PC-9 (cell line): ENCODE measurements at places on chromosomes 2 and 18.

DNA sequence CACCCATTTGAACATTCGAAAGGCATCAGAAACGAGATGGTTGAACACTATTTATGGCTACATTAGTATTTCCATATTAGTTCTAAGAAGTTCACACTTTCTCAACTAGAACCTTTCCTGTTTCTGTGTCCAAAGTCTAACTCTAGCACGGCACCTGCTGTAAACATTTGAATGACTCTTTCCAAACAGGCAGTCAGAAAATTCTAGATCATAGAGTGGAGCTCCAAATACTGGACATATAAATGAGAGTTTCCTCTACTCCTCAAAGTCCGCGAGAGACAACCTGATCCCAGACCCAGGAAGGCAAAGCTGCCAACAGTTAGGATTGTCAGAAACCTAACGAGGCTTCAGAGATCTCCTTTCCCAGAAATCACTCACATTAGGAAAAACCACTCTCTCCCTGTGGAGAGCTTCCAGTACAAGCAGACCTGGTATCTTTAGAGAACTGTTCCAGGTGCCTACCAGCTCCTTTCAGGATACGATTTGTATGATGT is 10.6 kb downstream of the RND3 start:
- H3K4me1 ChIP-seq, result peaks cover 99% of the 10 kb centered on the region
- peak overlapping the region; percentile 93 for H3K27ac ChIP-seq
- no peak overlapping the region for H3K4me3 ChIP-seq
- peaks cover 70% of the 10 kb centered on the region for H3K36me3 ChIP-seq
- DNase-seq, result no peak

GRCh38 chr2:18545384-18545783 is 15.1 kb downstream of the RDH14 start:
- H3K27me3 ChIP-seq, result no peaks in the 10 kb centered on the region
- H3K36me3 ChIP-seq, result no peaks in the 10 kb centered on the region
- no peak overlapping the region for H3K4me3 ChIP-seq
- no peak for DNase-seq
- no peaks in the 10 kb centered on the region for H3K4me1 ChIP-seq

- peak; percentile 98 for DNase-seq
- peak overlapping the region; percentile 88 for H3K27ac ChIP-seq
- no peaks in the 10 kb centered on the region for H3K27me3 ChIP-seq
- no peaks in the 10 kb centered on the region for H3K36me3 ChIP-seq
- peaks cover 20% of the 10 kb centered on the region for H3K4me1 ChIP-seq
Measured at GRCh38 chr2:170739048-170739447, 23.9 kb downstream of the SP5 start.

- no peak overlapping the region for H3K27ac ChIP-seq
- H3K36me3 ChIP-seq, result no peaks in the 10 kb centered on the region
- no peaks in the 10 kb centered on the region for H3K27me3 ChIP-seq
- no peak overlapping the region for H3K4me3 ChIP-seq
- no peaks in the 10 kb centered on the region for H3K4me1 ChIP-seq
Measured at GRCh38 chr2:136257893-136258292, 139.9 kb upstream of the CXCR4 start.

DNA sequence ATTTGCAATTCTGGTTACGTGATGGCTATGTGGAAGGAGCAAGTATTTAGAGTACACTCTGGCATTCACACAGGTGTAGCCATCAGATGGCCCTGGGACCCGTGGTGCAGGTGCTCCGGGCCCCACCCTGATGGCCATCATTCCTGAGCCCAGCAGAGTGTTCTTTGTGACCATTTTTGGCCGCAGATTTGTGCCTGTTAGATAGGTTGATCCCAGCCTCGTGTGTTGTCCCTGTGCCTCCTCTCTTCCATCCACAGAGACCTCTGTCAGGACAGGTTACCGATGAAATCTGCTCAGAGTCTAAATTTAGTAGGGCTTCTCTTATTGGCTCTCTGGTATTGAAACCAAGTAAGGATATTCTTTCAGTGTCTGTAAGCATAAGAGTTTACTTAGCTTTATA is 33.9 kb downstream of the MAPRE2 start:
- H3K36me3 ChIP-seq, result no peaks in the 10 kb centered on the region
- DNase-seq, result no peak
- H3K27ac ChIP-seq, result no peak overlapping the region
- H3K4me3 ChIP-seq, result no peak overlapping the region
